ENCODE measurements at places on chromosomes 13 and 19.

DNA sequence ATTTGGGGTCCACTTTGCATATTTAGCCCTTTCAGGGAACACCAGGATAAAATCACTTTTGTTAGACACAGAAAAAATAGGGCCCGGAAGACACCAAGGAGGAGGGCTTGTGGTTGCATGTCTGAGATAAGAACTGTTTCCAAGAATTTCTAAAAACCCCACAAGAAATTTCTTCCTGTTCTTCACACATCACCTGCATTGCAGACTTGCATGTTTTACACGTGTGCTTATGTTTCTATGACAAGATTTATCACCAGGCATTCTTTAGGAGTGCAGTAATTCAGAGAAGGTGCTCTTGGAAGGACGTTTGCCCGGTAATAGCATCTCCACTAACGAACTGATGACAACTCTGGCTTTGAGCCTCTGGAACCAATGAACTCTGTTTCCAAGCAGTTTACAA lies 7.1 kb upstream of the ACTL9 start:
- no peak for DNase-seq

- no peak for DNase-seq
Measured at GRCh38 chr19:1674293-1674679, 21.9 kb upstream of the TCF3 start.

- DNase-seq, result no peak
Measured at GRCh38 chr19:35558400-35559280, 4.8 kb downstream of the ATP4A start.

DNA sequence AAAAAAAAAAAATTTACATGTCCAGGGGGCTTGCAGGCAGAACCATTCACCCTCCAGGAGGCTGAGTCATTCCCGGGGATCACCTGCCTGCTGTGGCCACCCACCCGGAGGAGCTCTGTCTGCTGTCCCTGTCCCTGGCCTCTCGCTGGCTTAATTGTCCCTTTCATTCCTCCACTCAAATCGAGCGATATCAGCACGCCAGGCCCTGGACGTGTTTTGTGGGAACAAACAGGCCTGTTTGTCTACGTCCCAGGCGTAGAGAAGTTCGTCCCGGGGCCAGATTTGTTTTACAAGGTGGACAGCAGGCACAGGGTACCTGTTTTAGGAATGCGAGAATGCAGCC lies 21.2 kb downstream of the SULT2B1 start:
- DNase-seq, result no peak

GRCh38 chr13:91245288-91245687 lies 102.2 kb upstream of the MIR17HG start:
- DNase-seq, result no peak

DNA sequence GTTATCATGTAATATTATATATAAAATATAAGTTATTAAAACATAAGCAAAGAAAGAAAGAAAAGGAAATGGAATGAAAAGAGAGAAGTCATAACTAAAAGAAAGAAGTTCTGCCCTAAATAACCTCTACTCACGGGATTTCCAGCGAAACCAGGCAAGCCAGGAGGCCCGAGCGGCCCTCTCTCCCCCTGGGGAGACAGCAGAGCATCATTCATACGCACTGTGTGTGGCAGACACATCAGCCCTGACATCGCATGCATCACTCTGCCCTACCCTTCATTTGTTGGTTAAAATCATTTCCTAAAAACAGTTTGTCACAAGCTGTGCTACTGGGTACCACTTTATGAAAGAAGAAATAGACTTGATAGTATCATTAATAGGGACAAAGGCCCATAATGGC lies 95.2 kb downstream of the COL4A1 start:
- no peak for DNase-seq

GRCh38 chr13:111904701-111905608 lies 162.0 kb upstream of the SOX1 start:
- no peak for DNase-seq

DNA sequence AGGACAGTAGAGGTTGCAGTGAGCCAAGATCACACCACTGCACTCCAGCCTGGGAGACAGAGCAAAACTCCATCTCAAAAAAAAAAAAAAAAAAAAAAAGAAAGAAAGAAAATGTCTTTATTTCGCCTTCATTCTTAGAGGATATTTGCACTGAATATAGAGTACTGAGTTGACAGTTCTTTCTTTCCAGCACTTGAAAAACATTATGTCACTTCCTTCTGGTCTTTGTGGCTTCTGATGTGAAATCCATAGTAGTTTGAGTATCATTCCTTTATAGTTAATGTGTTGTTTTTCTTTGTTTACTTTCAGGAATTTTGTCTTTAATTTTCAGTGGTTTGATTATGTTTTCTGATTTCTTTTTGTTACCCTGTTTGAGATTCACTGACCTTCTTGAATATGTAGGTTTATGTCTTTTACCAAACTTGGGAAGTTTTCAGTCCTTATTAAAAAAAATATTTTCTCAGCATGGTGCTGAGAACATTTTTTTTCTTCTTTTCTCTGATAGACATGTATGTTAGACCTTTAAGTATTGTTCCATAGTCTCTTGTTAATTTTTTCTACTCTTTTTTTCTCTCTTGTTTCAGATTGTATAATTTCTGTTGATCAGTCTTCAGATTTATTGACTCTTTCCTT lies 50.1 kb downstream of the PCCA start:
- no peak for DNase-seq

- DNase-seq, result no peak
Measured at GRCh38 chr19:16442386-16443276, 29.1 kb downstream of the EPS15L1 start.

GRCh38 chr19:31553846-31554215 lies 204.6 kb upstream of the TSHZ3 start:
- DNase-seq, result no peak

DNA sequence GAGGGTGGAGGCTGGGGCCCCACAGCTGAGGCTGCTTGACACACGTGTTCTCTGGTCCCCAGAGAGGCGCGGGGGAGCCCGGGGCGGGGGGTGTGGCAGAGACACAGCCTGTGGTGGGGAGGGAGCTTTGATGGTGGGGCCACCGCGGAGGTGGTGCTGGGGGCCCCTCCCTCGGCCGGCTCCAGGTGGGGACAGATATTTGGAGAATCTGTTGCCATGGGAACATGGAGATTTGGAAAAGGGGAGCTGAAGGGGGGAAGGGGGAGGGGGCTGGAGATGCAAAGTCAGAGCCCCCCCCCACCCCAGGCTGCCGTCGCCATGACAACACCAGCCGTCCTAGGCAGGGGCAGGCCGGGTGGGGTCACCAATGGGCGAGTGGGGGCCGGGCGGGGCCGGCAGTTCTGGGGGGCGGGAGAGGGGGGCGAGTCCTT lies 1.2 kb downstream of the PRKCG start:
- peak; percentile 14 for DNase-seq

- no peak for DNase-seq
Measured at GRCh38 chr13:98937911-98938381, 39.9 kb downstream of the DOCK9 start.

- DNase-seq, result peak; percentile 82
Measured at GRCh38 chr13:99971576-99972189, at the start of gene ZIC5. ZIC5 (minus strand) TSS chr13:99971767; CDS start chr13:99971603, 164 bp downstream.

DNA sequence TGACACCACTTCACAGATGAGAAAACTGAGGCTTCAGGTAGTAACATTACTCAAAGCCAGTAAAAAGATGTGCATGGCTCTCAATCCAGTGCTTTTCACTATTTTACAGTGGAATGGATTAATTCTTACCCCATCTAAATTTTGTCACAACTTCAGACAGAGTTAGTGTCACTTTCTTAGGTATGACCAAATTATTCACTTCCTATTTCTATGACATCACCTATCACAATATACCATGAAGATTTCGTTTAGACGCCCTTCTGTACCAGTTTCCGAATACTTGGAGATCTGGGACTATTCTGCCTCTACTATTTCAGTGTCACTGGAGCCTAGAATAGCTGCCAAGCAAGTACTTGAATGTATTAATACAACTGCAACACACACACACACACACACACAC lies 437.5 kb downstream of the KLF12 start:
- DNase-seq, result no peak

DNA sequence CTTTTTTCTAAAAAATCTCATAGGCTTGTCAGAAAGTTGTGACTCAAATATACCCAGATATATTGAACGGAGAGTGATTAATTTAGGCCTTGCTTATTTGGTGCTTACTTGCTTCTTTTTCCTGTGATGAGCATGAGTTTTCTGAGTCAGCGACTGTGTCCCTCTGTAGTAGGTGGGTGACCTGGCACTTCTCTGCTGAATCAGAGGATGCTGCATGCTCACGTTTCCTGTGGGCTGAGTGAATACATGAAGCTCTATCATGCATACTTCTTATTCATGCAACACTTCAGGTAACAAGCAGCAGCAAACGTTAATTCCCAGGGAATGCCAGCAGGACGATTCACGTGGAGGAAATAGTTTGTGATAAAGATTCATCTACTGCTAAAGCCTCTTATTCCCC lies 245.0 kb downstream of the KLF5 start:
- DNase-seq, result no peak

GRCh38 chr19:8457209-8457608 lies 12.4 kb downstream of the HNRNPM start:
- no peak for DNase-seq

DNA sequence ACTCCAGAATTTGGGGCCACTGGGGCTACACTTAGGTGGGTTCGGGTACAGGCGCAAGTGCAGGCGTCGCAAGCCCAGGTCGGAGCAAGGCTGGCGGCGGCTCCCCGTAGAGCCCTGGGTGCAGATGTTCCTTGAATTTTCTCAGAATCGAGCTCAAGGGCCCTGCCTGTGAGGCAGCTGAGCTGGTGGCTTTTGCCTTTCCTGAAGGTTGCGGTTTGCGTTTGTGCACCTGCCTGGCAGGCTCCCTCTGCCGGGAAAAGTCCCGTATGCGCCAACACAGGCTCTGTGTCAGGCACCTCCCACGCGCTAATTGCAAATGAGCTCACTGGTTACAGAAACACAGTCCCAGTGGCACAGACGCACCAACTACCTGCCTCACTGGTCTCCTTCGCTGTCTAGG lies 5.9 kb downstream of the DOHH start:
- no peak for DNase-seq

- no peak for DNase-seq
Measured at GRCh38 chr19:32543115-32543900, 37.7 kb upstream of the PDCD5 start.

GRCh38 chr19:51664997-51665396 lies 18.4 kb upstream of the SIGLEC14 start:
- DNase-seq, result no peak

DNA sequence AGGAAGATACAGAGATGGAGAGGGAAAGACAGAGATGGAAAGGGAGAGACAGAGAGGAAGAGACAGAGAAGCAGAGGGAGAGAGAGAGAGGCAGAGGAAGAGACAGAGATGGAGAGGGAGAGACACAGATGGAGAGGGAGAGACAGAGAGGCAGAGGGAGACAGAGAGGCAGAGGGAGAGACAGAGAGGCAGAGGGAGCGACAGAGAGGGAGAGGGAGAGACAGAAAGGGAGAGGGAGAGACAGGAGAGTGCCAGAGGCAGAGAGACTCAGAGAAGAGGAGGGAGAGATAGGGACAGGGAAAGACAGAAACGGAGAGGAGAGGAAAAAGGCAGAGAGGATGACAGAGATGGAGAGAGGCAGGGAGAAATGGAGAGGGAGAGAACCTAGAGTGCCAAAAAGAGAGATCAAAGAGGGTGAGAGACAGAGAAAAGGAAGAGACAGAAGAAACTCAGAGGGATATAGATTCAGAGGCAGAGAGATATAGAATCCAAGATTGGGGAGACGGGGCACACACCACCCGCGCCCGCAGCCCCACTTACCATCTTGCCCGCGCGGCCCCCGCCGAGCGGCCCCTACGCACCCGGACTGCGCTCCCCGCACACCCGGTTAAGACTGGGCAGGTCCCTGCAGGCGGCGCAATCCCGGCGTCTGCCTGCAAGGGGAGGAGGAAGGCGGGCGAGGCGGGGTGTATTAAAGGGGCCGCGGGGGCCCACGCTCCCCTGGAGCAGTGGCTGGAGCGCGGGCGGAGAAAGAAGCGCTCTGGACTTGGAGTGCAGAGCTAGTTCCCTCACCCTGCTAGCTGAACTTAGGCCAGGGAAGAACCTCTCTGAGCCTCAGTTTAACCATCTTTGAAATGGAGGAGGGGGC lies 10.7 kb downstream of the TM6SF2 start:
- DNase-seq, result no peak

GRCh38 chr13:31286930-31287329 lies 87.2 kb downstream of the B3GLCT start:
- DNase-seq, result no peak

GRCh38 chr19:10876459-10877240 lies 5.3 kb downstream of the CARM1 start:
- no peak for DNase-seq

DNA sequence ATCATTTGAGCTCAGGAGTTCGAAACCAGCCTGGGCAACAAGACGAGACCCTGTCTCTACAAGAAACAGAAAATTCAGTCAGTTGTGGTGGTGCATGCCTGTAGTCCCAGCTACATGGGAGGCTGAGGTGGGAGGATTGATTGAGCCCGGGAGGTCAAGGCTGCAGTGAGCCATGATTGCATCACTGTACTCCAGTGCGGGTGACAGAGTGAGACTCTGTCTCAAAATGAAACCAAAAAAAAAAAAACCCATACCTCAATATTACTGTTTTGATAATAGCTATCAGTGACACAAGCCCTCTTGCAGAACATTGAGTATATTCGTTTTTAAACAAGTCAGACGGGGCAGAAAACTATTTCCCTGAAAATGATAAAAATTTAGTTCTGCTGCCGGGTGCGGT lies 16.2 kb downstream of the ZNF791 start:
- no peak for DNase-seq

- DNase-seq, result no peak
Measured at GRCh38 chr13:41562083-41562482, 104.7 kb downstream of the RGCC start.

- DNase-seq, result no peak
Measured at GRCh38 chr19:12484011-12484370, 625 bp downstream of the ZNF709 start.

DNA sequence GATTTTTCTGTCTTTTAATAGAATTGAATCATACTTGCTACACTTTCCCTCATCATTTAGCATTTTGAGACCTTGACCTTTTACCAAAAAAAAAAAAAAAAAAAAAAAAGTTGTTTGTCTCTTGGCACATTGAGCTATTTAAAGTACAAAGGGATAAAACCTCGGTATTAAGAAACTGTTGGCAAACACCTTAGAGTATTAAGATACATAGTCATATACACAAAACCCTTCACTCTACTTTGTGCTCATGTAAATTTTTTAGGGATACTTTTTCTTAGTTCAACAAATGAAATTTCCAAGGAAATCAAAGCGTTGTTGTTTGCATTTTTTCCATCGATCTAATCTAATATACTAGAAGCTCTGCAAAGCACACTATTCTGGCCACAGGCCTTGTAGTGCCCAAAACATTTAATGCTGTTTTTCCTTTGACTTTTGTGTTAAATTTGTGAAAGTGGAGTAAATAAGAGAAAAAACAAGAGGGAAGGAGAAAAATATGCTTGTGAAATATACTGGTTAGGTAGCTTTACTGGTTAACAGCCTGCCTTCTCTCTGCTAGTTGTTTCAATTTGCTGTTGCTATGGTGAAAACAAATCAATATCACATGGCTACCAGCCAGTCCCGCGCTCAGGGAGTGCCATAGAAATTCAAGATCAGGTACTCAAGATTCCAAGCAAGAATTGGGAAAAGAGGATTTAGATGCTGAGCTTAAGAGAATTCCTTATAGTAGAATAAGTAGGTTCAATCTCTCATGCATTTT lies 2.6 kb downstream of the MBNL2 start:
- DNase-seq, result no peak

Measured in caudate nucleus (tissue), 63 donors.